Stimulated activated CD8-positive, alpha-beta memory T cell treated with anti-CD3 and anti-CD28 coated beads, Interleukin-4, amount 100 ng/mL, for 4 hours (primary cell): ENCODE measurements at places on chromosomes 5 and 9.

- no peak for DNase-seq
Measured at GRCh38 chr5:39191216-39191615, 28.1 kb downstream of the FYB1 start.

- no peak for DNase-seq
Measured at GRCh38 chr5:129960831-129961230, 56.6 kb downstream of the CHSY3 start.

GRCh38 chr9:135810806-135811575 lies 96.4 kb downstream of the CAMSAP1 start:
- DNase-seq = no peak

DNA sequence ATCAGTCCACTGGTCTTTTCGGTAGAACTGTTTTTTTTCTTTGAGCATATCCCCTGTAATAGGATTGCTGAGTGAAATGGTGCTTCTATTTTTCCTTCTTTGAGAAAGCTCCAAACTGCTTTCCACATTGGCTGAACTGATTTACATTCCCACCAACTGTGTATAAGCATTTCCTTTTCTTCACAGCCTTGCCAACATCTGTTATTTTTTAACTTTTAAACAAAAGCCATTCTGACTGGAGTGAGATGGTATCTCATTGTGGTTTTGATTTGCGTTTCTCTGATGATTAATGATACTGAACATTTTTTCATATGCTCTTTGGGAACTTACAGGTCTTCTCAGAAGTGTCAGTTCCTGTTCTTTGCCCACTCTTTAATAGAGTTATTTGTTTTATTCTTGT lies 764.7 kb downstream of the MTRR start:
- no peak for DNase-seq

- DNase-seq = no peak
Measured at GRCh38 chr5:124651663-124652513, 94.6 kb downstream of the ZNF608 start.

GRCh38 chr9:83280268-83280667 lies 217.3 kb upstream of the RASEF start:
- DNase-seq = no peak

GRCh38 chr5:103450333-103451061 lies 112.1 kb downstream of the NUDT12 start:
- DNase-seq = no peak

GRCh38 chr5:37424441-37424840 lies 45.3 kb downstream of the WDR70 start:
- no peak for DNase-seq

DNA sequence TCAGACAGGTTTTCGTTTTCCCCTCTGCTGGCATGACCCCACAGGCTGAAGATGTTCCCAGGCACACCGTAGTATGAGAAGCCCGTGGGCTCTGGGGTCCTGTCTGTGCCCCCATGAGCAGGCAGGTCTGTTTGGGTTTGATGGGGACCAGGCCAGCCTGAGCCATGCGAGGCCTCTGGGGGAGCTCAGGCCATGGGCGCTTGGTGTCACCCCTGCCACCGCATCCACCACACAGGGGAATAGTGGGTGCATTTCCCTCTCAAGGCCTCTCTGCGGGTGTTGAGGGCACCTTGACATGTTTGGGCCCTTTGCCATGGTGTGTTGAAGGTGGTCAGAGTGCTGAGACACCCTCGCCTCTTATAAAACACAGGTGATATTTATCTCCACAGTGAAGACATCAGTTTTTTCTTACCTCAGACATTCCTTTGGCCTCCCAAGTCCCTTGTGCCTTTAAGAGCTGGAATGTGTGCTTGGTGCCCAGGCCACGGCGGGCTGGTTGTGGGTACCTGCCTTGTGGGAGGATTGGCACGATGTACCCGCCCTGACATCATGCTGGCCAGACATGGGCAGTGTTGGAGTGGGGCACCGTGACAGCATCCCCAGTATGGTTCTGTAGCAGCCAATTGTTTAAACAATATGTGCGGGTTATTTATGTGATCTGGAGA lies 68.3 kb downstream of the WNK2 start:
- no peak for DNase-seq

GRCh38 chr9:133609311-133610098 lies at the start of gene FAM163B:
TSS of gene FAM163B (minus strand) at chr9:133609389. CDS start at chr9:133580223, 29,166 bp downstream.
- no peak for DNase-seq

DNA sequence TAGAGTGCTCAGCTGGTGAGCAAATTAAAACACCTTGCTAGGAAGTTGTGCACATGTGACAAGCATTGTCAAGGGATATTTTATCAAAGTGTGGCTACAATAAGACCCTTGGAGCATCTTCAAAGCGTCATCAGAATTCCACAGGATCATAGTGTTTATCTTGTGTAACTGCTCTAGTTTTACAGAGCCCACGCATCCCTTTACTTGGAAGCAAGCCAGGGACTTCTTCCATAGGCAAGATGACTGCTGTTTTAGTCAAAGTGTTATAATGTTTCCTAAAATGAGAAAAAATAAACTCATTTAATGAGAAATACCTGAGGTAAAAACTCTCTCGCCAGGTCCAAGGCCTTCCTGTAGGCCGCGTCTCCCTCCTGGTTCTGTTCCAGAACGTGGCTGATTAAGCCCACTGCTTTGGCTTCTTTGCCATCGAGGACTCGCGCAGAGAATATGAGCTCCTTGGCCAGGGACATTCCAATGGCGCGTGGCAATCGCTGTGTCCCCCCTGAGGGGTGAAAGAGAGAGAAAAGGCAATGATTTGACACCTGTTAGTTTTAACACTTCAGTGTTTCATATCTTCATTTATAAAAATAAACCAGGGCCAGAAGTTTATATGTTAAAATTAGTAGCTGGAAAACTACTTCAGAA lies 141.1 kb downstream of the AUH start:
- DNase-seq = no peak

DNA sequence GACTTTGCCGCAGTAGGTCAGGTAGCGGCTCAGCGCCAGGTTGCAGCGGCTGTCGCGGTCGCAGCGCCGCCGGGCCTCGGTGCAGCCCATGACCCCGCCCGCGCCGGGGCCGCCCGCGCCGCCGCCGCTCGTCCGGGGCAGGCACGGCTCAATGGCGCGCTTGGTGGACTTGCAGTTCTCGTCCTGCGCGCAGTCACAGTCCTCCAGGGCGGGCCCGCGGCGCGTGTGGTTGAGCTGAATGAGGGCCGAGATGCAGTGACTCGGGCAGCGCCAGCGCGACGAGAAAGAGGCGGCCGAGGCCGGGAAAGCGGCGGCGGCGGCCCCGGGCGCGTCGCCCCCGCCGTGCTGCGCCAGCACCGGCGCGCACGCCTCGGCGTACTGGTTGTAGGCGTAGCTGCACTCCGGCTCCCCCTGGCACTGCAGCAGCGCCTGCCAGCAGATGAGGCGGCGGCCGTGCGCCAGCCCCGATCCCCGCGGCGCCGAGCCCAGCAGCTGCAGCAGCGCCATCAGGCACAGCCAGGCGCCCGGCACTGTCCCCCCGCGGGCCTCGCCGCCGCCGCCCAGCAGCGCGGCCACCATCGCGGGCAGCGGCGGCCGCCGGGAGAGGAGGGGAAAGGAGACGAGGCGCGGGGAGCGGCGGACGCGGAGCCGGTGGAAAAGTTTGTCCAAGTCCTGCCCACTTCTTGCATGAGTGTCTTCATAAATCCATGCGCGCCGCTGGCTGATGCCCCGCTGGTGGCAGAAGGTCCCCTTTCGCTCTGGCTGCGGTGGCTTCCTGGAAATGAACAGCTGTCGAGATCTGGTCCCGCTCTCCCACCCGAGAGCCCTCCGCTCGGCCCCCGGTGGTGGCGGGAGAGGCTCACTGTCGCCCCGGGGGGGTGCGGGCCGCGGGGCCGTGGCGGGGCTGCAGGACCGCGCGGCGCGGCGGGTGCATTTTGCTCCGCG lies 833 bp downstream of the GAS1 start:
- DNase-seq = peak; percentile 27
